CD4-positive, alpha-beta T cell treated with Interleukin-21 for 1 hour (primary cell): ENCODE measurements at places on chromosomes 3 and 15.

- DNase-seq = no peak
Observed at GRCh38 chr15:91124132-91124531, 24.1 kb downstream of the SV2B start.

DNA sequence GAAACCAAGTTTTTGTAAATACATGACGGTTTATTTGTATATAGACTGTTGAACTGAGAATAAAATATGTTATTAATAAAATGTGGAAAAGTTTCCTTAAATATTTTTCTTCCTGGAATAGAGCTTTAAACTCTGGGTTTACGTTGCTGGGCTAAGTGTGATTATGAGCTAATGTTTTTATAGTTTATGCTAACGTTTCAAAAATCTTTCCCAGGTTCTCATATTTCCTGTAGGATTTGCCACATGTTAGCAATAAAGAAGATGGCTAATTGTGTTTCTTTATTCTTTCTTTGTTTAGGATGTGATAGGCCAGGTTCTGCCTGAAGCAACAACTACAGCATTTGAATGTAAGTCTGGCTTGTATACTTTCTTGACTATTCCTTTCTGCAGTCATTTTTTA lies 7.2 kb downstream of the MAP2K5 start:
- DNase-seq = no peak

GRCh38 chr3:132652640-132653270 lies 6.9 kb downstream of the ACAD11 start:
- no peak for DNase-seq

DNA sequence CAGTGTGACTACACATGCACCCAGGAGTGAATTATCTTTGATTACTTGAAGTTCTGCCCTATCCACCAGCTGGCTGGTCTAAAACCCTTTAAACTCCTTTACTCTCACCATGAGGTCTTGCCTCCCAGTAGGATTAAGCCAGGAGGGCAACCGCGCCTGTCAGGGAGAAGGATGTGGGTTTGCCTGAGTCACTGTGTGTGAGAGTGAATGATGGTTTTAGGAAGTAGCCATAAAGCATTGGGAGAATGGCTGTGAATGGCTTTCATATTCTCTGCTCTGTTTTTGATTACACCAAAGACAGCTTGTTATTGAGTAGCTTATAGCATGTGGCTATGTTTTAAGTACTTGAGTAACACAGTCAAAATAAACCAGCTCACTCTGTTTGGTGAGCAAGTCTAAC lies 637.7 kb upstream of the TBL1XR1 start:
- no peak for DNase-seq

- DNase-seq = peak; percentile 1
Observed at GRCh38 chr3:99172736-99173657, 271.5 kb upstream of the DCBLD2 start.

DNA sequence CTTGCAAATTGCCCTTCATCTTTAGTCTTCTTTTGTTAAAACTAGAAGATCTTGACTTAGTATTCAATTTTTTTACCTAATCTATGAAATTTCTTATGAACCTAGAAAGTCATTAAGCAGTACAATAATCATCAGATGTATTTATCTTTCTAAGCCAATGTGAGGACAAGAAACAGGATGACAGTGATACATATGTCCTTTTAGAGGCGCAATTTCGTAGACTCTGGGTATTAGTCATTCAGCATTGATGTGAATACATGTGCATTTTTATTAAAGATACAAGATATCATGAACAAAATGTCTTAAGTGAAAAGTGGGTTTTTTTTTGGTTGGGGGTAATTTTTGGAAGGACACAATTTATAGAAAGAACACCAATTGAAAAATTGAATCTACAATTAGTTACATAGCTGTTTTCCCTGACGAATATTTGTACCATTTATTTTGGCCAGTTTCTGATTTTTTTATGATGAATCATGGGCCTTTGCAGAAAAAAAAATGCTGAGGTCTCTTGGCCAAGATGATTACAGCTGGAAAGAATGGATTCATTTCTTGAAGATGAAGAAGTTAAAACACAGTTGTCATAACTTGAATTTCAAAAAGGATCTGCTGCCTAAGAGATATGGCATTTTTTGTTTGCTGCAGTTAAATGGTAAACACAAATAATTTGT lies 48.9 kb upstream of the AGTR1 start:
- no peak for DNase-seq

GRCh38 chr3:13764161-13764560 lies 115.7 kb downstream of the WNT7A start:
- no peak for DNase-seq

- peak; percentile 29 for DNase-seq
Observed at GRCh38 chr3:32577581-32578556, 7.2 kb upstream of the DYNC1LI1 start.

- no peak for DNase-seq
Observed at GRCh38 chr3:190807719-190808375, 54.6 kb downstream of the GMNC start.

GRCh38 chr3:32177702-32178198 lies 60.7 kb upstream of the CMTM8 start:
- DNase-seq = peak; percentile 66

DNA sequence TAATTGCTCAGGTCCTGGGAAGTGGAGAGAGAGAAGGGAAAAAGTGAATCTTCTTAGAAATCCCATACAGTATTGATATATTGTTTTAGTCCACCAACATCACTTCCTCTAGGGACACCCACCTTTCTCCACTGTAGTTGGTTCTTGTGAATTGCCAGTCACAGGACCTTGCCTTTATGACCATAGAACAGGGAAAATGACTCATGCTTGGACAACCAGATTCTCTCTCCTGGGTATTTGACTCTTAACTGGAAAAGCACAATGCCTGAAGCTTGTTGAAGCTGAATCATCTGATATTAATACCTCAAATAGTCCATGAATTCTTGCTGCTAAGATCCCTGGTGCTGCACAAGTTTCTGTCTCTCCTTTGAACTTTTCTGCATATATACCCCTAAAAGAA lies 32.5 kb upstream of the DCLK3 start:
- DNase-seq = no peak

DNA sequence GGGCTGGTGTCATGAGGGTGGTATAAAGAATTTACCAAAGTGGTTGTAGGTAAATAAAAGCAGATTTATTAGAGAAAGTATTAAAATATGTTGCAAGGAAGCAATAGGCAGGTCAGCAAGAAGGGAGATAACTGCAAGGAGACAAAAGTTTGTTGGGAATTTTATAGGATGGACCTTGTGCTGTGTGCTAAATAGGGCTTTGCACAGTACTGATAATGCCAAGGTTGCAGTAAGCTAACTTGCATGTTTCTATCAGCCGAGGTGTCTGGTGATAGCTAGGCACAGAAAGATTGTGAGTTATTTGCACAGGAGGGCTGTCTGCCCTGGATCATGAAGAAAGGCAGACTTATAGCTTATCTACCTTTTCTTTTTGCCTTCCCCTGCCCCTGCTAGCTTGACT lies 102.5 kb upstream of the SPRED1 start:
- DNase-seq = no peak

DNA sequence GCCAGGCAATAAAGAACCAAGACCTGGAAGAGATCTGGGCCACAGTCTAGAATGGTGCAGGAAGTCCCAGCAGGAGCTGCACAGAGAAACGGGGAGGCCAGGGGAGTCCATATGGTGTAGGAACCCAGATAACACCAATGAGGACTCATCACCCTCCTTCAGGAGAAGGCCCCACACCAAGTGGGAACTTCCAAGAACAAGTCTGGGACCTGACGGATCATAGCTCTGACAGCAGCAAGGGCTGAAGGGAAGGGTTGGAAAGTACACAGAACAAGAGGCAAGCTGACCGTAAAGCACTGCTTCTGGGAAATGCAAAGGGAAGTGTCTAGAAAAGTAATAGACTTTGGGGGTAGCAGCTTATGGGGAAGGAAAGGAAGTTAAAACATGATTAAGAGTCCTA lies 34.5 kb downstream of the ANO10 start:
- DNase-seq = no peak

- DNase-seq = no peak
Observed at GRCh38 chr15:38691965-38692788, 127.6 kb upstream of the RASGRP1 start.

DNA sequence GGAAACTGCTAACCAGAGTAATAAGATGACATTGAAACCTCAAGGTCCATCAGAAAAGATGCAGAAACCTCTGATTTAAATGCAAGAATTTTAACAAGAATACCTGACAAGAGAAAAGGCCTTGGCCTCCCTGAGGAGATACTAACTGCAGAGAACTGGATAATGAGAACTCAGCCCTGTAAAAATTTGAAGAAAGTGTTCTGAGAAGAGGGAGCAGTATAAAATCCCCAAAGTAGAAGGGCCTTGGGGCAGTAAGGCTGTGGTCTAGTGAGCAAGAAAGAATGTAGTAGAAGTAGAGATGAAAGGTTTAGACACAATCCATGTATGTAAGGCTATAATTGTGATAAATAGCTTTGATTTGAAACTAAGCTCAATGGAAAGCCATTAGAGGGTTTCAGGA lies 394.1 kb downstream of the ZBBX start:
- DNase-seq = no peak

DNA sequence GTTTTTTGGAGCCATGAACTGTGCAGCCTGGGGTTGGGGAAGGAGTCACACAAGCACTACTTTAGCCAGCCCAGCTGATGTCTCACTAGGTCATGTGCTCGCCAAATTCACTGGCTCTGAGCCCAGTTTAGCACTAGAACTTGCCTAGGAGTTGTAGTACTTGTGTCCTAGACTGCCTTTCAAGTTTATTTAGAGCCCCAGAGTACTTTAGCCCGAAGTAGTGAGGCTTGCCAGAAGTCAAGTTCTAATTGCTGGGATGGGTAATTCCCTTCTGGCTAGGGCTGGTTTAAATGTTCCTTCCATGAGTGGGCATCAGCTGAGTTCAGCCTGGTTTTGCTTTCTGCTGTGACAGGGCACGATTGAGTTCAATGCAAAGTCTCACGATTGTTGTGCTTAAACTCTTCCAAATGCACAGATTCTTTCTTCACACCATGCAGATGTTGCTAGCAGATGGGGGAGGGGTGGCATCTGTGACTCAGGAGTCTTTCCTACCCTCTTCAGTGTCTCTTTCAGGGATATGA lies 228.2 kb upstream of the ZPLD1 start:
- DNase-seq = no peak

DNA sequence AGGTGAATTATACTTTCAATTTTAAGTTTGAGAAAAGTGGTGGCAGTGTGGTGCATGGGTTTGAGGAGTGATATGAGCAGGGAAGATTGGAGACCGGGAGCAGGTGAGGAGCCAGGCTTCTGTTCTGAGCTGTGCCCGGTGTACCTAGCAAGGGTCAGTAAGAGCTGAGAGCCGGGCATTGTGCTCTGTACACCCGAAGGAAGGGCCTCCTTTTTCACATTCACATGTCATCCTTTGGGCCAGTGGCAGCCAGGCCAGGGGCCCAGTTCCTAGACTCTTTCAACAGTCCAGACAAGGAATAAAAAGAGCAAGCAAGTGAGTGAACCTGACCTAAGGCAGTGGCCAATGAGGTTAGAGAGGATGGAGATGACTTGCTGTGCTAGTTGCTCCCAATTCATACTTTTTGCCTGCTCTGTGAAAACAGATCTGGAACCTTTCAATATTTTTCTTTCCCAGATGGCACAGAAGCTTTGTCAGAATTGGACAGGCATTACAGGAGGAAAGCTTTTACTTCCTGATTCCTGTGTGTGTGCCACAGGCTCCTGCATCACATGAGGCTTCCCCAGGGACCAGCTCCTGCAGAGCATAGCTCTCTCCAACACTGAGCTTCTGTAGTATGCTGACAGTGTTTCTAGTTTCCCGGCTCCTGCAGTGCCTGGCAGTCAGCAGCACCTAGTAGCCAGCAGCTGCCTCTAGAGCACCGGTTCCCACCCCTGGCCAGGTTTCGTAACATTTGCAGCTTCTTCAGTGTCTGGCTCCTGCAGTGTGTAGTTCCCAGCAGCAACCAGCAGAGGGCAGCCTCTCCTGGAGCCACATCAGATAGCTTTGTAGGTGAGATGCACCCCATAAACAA lies 5.3 kb upstream of the TRA2B start:
- DNase-seq = peak; percentile 89

- peak; percentile 29 for DNase-seq
Observed at GRCh38 chr3:155853214-155854140, 750 bp downstream of the SLC33A1 start.

DNA sequence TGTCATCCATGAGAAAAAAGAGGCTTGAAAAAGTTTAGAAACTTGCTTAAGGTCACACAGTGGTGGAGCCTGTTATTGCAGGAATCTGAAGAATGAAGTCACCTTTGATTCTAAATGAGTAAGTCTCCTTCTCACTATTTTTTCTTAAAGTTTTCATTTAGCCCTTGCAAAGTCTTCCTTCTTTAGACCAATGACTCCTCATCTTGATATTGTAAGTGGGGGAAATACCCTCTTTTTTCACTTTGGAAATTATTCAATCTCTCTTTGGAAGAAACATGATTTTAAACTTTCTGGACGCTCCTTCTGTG lies 787 bp upstream of the SLMAP start:
- DNase-seq = peak; percentile 41

GRCh38 chr15:25062551-25063430 lies 108.0 kb downstream of the SNRPN start:
- DNase-seq = no peak

GRCh38 chr3:143278721-143279120 lies 159.2 kb downstream of the CHST2 start:
- DNase-seq = no peak

DNA sequence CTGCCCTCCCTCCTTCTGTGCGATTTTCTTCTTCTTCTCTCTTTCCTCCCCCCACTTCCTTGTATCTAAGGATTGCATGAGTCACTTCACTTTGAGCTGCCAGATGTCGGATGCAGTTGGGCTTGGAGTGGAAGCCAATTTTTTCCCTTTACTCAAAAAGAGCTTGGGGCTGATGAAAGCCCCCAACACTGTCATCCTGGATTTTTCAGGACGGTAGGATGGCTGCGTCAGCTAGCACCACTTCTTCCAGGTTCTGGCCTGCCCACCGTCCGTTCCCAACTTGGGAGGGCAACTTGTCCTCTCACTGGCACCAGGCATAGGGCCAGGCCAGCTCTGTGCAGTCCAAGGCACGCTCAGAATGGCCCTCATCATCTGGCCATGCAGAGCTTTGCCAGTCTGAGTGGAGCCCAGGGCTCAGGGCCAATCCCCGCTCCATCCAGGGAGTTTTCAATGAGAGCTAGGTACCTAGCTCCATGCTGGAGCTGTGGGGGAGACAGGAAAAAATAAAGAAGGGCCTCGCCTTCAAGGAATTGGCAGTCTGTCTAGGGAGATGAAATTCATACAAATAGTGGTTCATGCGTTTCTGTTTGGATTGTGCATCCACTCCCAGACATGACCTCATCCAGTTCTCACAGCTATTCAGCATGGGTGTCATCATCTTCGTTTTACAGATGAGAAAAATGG lies 47.7 kb upstream of the INSYN1 start:
- no peak for DNase-seq

GRCh38 chr15:42495361-42496212 lies at the start of gene SNAP23:
Gene SNAP23, plus strand, starts transcription at chr15:42495634. Its CDS starts 16,213 bp downstream, at chr15:42511847.
- DNase-seq = peak; percentile 88

- DNase-seq = no peak
Observed at GRCh38 chr15:95561463-95561862, 769.0 kb upstream of the NR2F2 start.

GRCh38 chr15:93861956-93862741 lies 369.2 kb upstream of the MCTP2 start:
- DNase-seq = no peak
